ENCODE measurements at places on chromosomes 7 and 10. TPM values are rescaled to one million over a fixed set of nuclear protein-coding genes. Genes with fewer than 3 reads are reported as not detected.

UCMA gene
- not detected for total RNA-seq

ZNF488 gene
- 0.11 TPM for total RNA-seq

CCL24 gene
- not detected for total RNA-seq

DNA sequence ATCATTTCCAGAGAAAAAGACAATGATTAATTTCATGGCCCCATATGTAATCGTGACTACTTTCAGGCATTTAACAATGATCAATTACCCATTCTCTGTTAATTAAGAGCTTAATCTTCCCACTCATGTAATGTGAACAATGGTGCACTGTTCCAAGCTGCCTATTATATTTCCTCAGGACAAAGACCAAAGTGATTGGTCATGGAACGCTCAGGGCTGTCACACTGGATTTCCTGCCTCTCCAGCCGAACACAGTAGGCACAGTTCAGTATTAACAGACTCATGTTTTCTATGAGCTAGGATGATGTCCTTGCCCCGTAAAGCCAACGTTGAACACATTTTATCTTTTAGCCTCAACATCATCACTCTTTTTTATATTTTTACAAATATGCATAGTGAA is 142.7 kb upstream of the FZD8 start:
- no peak for ATAC-seq

DNA sequence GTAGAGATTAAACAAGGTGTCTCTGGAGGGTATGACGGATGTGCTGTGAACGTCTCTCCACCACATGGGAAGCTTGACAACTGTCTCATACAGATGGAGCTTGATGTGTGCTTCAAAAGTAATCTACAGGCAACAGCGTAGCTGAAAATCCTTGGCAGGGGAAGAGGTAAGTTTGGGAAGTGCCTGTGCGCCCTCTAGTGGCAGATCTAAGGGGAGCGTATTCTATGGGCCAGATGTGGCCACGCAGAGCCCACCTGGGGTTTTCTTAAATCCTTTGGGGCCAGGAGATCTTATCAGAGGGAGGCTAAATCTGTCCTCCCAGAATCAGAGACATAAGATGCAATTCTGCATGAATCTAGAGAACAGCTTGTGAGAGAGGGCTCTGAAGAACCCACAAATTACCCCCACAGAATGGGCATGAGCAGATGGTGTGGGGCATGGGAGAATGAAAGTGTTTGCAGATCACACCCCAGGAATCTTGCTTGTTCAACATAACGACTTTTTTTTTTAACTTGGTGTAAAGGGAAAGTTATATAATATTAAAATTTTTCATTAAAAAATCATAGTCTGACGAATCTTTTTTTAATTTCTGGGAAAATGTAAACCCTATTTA is 91.2 kb upstream of the MPP7 start:
- ATAC-seq = peak; percentile 85

GRCh38 chr10:129020651-129021330 is 446.2 kb upstream of the MGMT start:
- ATAC-seq = no peak
